ENCODE measurements at places on chromosomes 12 and 14.

DNA sequence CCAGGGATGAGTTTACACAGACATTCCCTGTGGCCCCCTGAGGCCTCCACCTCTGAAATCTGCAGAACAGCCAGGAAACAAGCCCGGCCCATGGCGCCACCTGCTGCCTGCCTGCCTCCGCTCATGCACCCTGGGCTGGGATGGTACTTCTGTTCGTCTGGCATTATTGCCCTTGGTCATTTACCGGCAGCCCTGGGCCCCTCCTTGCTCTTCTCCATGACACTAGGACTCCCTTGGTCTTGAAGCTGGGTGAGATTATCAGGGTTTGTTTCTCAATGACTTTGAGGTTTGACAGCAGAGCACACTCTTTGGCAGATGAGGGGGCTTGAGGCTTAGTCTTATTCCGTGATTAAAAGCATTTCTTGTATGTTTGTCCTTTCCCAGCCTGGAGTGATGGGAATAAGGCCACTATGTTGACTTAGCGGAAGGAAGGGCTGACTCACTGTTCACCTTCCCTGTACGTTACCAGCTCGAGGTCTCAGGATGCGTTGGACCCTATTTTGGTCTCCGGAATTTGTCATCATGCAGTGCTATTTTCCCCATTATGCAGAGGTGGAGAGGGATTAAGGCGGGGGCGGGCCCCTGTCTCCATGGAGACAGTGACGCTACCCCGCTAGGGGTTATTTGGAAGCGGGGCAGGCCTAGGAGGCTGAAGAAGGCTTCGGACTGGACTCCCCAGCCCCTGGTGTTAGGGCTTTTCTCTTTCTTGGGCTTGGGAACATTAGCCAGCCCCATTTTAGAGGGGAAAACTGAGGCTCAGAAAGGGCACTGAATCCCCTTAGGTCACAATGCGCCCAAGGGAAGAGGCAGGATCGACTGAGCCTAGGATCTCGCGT, 706 bp upstream of the PEX5 start:
- DNase-seq, result peak; percentile 76

DNA sequence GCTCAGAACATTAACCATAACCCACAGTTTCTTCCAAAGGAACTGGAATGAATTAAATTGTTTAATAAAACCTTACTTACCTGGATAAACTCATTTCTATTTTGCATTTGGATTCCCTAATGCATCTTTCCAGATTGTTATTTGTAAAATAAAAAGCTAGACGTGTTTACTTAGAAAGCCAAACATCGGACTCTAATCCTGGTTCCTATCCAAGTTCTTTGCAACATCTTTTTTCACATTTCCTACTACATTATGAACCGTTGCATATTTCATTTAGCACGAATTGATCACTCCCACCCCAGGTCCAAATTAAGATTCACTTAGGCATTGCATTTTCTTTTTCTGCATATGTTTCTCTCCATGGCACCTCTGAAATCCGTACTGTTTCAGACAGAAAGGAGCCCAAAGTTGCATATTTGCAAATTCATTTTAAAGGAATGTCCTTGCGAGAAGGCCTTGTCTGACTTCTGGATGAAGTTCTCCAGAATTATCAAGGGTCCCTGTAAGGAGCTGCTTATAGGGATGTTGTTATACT, 164.4 kb upstream of the GSC start:
- DNase-seq, result no peak

DNA sequence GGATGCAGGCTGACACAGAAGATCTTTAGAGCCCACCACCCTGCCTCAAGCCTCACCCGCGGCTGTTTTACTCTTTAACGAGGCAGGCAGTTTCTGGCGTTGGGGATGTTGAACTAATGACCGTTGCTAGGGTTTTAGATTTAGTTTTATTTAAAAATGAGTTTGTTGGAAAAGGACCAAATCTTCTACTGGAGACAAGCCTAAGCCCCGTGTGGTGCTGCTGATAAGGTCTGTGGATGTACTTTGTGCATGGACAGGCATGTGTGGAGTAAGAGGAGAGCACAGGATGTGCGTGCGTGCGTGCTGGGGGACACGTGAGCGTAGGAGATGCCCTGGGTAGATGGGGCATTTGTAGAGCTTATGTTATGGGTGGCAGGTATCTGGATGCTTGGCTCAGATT, 5.7 kb downstream of the NTF3 start:
- no peak for DNase-seq

GRCh38 chr14:99028521-99028920, 243.5 kb downstream of the BCL11B start:
- DNase-seq, result no peak

- no peak for DNase-seq
Measured at GRCh38 chr14:59406454-59407245, 58.5 kb downstream of the GPR135 start.

GRCh38 chr12:116937640-116938039, 26.9 kb downstream of the FBXW8 start:
- DNase-seq, result no peak

DNA sequence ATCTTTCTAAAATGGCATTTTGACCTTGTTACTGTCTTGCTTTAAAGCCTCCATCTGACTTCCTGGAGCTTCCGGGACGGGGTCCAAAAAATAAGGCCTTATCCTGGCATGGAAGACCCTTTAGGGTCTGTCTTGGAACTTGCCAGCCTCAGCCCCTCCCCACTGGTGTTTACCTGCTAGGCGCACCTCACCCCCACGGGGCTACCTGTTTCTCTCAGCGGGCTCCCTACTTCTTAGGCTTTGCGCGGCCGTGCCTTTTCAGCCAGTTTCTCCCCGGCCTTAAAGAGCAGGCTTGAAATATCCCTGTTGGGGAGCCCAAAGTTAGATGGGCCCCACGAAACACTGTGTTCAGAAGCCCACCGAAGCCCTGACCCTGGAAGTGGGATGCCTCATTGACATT, 5.1 kb downstream of the RTL1 start:
- DNase-seq, result no peak

DNA sequence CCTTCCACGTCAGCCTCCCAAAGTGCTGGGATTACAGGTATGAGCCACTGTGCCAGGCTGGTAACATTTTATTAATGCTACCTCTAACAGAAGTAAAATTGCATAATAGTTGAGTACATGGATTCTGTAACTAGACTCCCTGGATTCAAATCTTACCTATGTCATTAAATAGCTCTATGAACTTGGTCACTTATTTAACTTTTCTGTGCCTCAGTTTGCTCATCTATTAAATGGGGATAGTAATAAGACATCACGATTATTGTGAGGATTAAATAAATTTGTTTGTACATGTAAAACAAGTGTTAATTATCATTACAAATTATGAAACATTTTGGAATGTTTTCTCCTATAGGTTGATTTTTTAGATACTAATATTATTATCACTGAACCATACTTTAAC, 6.7 kb downstream of the ACTR6 start:
- no peak for DNase-seq

DNA sequence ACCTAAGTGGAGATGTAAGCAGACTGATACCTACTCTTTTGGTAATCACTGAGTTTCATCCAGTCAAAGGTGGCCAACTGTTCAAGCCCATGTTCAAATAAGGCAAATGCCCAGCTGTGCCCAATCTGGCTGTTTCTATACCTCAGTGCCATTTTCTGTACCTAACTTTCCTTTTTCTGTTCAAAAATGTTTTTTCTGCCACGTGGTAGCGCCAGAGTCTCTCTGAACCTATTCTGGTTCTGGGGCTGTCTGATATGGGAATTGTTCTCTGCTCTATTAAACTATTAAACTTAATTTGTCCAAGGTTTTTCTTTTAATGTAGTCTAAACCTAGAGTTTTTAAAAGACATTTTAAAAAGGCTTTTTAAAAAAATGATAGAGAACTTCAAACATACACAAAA, 391.2 kb downstream of the NOVA1 start:
- DNase-seq, result no peak

DNA sequence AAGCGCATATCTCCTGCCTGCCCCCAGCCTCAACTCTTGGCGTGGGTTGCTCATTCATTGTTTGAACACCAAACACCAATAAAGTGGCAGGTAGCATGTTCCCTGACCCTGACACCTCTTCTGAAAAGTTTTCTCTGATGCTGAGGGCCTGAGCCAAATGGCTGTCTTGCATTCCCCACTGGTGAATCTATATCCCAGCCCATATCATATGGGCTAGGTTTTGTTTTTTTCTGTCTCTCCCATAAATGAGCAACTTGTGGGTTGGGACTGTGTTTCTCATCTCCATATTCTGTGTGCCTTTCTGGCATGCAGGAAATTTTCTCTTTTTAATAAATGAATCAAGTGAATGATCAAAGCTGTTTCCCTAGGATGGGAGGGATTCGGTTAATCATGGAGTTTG, 5.0 kb downstream of the MYO1A start:
- no peak for DNase-seq

DNA sequence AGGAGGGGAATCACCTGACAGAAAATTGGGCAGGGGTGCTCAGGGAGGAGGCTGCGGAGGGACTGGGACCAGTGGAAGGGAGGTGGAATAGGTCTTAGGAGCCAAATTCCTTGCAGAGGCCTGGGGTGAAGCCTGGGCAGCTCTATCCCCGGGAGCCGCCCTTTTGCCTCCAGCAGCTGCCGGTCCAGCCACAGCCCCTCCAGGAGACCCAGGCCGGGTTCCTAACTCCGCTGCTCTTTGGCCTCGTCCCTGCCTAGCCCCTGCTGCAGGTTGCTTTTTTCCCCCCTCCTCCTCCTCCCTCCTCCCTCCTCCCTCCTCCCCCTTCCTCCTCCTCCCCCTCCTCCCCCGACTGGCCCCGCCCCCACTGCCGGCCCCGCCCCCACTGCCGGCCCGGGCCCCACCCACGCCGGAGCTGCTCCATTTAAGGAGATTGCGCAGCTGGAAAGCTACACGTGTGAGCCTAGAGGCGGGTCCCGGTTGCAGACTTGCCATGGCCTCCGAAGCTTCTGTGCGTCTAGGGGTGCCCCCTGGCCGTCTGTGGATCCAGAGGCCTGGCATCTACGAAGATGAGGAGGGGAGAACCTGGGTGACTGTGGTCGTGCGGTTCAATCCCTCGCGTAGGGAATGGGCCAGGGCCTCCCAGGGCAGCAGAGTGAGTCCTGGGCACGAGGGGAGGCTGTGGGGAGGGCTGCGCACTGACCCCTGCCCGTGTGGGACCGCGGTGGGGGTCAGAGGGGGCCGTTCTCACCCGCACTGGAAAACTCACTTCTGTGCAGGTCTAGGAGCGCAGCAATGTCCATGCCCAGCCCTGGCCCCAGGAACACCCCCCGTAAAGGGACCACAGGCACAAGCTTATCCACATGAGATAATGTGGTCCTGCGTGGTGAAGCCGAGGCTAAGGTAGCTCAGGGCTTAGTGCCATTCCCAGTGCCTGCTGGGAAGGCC, at the start of gene TCL1B:
Gene TCL1B, plus strand, starts transcription at position 449 of the 945 bp plus-strand sequence. Its CDS starts 42 bp downstream, at position 491.
- no peak for DNase-seq

DNA sequence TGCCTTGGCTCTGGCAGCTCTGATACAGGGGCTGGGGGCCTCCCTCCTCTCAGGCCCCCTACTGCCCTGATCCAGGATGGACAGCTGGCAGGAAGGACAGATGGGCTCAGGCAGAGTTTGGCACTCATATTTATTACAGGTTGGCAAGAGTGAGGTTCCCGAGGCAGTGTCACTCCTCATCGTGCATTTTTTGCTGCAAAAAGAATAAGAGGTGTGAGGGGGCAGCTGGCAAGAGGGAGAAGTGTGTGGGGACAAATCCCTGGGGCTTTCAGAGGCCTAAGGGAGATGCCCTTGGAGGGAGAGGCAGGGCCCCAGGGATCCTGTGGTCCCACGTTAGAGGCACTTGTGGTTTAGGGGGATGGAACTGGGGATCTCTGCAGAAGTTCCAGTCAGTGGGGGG, 5.0 kb downstream of the CMTM5 start:
- no peak for DNase-seq

- DNase-seq, result no peak
Measured at GRCh38 chr14:39967885-39968284, 535.7 kb upstream of the FBXO33 start.

GRCh38 chr14:57382283-57382682, 8.1 kb upstream of the NAA30 start:
- no peak for DNase-seq

GRCh38 chr12:115941362-115941761, 336.1 kb downstream of the MED13L start:
- DNase-seq, result no peak

- no peak for DNase-seq
Measured at GRCh38 chr14:96949594-96949993, 152.4 kb downstream of the VRK1 start.

DNA sequence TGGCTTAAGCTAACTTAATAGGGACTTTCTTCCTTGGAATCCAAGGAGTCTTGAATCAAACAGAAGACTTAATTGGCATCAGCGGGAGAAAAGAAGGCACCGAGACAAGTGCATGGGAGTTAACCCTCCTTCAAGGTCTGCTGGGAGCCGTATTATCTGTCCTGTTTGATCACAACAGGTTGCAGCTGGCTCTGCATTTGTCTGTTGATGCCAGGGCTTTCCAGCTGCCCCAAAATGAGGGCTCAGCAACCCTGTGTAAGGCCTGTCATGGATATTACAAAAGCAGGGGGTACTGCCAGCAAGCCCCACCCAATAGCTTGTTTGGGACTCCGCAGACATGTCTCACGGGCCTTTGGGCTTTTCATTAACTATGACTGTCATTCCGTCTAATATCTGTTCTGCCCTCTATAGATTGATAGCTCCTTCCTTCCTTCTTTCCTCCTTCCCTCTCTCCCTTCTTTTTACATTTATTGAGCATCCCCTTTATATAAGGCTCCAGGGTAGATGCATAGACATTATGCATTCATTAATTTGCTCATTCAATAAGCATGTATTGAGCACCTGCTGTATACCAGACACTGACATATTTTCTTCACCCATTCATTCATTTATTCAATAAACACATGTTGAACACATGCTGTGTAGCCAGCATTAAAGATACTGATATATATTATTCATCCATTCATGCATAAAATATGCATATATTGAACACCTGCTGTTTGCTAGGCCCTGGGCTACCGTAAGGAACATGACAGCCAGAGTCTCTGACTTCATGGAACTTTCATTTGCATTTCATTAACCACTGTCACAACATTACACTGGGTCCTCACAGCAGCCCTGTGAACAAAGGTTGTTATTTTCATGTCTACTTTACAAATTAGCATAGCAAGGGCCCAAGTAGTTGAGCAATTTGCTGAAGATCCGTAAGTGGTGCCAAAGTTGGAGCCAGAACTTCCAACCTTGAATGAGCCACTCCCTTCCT, 56.2 kb downstream of the SVOP start:
- DNase-seq, result no peak

DNA sequence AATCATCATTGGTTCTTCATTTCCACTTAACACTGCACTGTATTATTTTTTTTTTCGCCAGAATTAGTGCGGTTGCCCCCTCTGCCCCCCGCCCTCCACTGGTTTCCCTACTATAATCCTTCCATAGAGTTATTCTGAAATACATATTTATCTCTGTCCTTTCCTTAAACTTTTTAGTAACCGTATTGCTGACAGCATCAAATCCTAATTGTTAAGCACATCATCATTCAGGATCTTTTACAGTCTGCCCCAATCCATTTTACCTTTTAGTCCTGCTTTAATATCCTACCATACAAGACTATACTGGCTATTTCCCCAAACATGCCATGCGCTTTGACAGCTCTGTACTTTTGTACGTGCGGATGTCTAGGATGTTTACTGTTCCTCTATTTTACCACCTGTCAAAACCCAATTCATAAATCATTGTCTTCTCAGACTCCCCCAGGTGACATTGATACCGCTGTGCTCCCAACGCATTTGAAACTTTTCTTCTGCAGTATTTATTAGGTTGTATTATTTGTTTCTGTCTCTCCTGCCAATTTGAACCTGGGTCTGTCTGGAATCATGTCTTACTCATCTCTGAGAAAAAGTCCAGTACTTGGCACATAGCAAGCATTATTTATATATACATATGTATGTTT, 1.0 kb downstream of the FGFR1OP2 start:
- DNase-seq, result peak; percentile 54

- no peak for DNase-seq
Measured at GRCh38 chr12:42617622-42618021, 28.1 kb upstream of the PRICKLE1 start.

All from erythroblast (primary cell).